ENCODE measurements at places on chromosomes 7 and 10.
A peak's percentile ranks its signal among the peaks of the same experiment; 100 is the strongest.

- DNase-seq = no peak
Measured at GRCh38 chr10:88728107-88728763, 22.2 kb downstream of the LIPK start.

GRCh38 chr7:78429878-78430277 is 631.3 kb downstream of the PHTF2 start:
- DNase-seq = no peak

- no peak for DNase-seq
Measured at GRCh38 chr10:118308664-118309063, 33.5 kb downstream of the FAM204A start.

GRCh38 chr10:96648297-96648696 is 61.5 kb upstream of the TM9SF3 start:
- no peak for DNase-seq

DNA sequence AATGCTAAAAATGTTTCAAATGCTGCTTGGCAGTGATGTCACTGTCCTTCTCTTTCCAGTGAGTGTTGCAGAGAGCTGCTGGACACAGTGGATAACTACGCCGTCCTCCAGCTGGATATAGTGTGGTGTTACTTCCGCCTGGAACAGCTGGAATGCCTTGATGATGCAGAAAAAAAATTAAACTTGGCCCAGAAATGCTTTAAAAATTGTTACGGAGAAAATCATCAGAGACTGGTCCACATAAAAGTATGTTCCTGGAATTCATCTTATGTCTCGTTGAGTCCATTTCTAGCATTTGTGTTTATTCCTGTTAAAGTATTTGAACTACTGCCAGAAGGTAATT is 25.2 kb downstream of the NUB1 start:
- peak; percentile 18 for DNase-seq

- no peak for DNase-seq
Measured at GRCh38 chr7:69426705-69427104, 171.6 kb upstream of the AUTS2 start.

- no peak for DNase-seq
Measured at GRCh38 chr7:125119559-125120115, 190.0 kb upstream of the POT1 start.

- peak; percentile 85 for DNase-seq
Measured at GRCh38 chr7:73717991-73718405, 1.5 kb downstream of the STX1A start.

- DNase-seq = no peak
Measured at GRCh38 chr10:29392376-29393021, 103.6 kb downstream of the LYZL1 start.

GRCh38 chr7:140053812-140054539 is 8.8 kb downstream of the PARP12 start:
- no peak for DNase-seq

DNA sequence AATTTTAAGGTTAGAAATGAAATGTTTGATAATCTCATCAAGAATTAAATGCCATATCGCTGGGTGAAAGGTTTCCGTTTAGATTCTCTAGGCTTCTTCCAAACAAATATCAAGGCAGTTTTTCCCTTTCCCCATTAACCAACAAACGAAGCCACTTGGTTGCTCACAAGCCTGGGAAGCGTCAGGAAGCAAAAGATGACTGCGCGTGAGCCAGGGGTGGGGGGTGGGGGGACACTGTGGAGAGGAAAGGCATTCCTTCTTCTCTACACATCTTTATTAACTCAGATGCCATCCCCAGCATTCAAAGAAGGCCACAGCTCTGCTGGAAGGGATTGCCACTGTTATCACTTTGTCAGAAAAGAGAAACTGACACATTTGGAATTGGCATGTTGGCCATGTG is 207.1 kb downstream of the TRIL start:
- DNase-seq = no peak

- DNase-seq = no peak
Measured at GRCh38 chr10:81570349-81570748, 304.6 kb upstream of the NRG3 start.

- DNase-seq = peak; percentile 15
Measured at GRCh38 chr7:157139111-157139809, 534 bp downstream of the UBE3C start.

DNA sequence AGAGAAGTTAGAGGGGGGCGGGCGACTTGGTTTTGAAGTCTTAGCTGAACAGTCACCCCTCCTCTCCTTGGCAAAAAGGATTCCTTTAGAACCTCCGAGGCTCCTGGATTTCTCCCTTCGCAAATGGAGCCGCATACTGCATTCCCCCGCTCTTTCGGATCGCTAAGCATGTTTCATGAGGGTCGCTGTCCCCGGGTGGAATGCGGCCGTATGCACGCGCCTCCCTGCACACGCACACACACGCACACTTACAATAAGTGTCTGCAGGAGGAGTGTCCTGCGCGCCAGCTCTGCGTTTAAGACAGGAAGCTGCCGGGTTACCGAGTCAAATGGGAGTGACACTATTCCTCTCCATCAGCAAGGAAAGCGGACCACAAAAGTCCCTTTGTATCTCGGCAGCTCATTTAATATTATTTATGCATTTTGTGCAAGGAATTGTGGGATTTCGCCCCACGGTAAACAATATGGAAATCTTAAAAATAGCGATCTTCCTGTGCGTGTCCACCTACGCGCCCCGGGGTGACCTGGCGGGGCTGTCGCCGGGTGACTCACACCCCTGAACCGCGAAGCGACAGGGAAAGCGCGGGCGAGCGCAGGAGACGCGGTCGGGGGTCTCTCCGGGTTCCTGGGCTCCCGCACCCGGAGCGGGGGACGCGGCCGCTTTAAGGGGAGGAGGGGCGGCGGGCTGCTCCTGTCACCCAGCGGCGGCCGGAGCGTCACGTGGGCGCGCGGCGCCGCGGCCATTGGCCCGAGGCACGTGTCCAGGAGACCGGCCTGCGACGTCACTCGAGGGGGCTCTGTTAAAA is 988 bp upstream of the EN2 start:
- peak; percentile 13 for DNase-seq

- peak; percentile 48 for DNase-seq
Measured at GRCh38 chr10:25226775-25227682, 52.2 kb downstream of the GPR158 start.

DNA sequence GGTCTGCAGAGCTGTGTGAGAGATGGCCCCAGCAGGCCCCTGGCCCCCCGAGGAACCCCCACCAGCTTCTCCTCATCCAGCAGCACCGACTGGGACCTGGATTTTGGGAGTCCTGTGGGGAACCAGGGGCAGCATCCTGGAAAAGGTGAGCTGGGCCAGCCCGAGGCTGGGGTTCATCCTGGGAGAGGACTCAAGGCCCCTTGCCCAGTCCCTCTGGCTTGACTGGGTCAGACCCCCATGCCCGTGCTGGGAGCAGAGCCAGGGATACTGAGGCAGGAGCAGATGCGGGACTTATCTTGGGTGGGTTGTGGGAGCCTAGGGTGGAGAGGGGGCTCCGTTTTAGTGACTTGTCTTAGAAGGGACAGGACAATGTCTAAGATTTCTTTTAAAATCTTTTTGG is 47.5 kb downstream of the ZNF467 start:
- DNase-seq = no peak

DNA sequence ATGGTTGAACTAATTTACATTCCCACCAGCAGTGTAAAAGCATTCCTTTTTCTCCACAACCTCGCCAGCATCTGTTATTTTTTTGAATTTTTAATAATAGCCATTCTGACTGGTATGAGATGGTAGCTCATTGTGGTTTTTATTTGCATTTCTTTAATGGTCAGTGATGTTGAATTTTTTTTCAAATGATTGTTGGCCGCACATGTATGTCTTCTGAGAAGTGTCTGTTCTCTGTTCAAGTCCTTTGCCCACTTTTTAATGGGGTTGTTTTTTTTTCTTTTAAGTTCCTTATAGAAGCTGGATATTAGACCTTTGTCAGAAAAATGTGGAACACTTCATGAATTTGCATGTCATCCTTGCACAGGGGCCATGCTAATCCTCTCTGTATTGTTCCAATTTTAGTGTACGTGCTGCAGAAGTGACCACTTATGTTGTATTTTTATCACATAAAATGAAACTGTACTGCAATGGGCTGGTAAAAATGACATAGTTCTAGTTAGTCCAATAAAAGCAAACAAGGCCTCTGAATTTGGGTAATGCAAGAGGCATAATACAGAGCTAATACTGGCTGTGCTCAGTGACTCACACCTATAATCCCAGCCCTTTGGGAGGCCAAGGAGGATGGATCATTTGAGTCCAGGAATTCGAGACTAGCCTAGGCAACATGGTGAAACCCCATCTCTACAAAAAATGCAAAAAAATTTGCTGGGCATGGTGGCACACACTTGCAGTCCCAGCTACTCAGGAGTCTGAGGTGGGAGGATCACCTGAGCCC is 70.3 kb downstream of the ABI1 start:
- peak; percentile 37 for DNase-seq

GRCh38 chr10:72367301-72367960 is 12.7 kb upstream of the DNAJB12 start:
- no peak for DNase-seq

DNA sequence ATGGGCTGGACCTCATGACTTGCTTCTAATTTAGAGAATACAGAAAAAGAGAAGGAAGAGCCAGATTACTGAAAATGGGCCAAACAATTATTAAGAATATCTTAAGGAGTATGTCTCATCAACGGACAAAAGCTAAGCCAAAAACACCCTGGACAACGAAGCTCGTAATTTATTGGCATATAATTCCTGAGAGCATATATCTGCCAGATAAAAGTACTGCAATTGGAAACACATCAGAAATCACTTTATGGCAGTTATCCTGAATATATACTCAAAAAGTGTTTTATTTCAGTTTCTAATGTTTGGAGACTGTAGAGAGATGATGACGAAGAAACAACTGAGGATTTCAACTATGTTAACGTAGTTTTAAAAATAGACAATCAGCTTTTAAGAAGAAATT is 211.8 kb downstream of the CSTF2T start:
- DNase-seq = no peak

DNA sequence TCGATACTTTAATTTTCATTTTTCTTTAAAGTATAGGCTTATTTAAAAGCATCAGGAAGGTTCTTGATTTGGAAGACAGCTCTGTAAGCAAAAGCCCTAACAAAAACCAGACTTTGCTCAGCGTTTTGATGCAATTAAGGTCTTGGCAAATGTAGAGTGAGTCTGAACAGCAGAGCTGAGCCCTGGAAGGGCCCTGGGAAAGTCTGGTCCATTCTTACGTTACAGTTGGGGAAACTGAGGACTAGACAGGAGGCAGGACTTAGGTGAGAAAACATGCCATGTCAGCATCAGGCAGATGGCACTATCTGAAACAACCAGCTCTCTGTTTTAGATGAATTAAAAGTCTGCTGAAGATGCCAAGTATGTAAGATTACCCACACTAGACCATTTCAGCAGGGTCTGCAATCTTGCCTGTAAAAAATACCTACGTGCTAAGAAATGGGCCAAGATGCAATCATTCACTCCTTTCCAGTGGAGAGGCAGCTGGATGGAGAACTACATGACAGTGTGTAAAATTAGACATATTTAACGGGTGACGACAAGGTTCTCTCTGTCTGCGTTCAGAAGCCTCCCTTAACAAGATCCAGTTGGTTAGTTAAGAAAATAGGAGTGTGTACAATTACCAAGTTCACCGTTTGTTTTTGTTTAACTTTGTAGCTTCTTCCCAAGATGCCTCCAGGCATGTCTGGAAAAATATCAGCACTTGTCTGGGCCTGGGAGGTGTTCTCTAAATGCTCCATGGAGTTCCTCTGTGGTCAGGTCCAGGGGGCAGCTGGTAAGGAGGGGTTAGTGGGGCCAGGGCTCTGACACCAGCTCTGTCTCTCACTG is 502.3 kb upstream of the ZMIZ1 start:
- no peak for DNase-seq

DNA sequence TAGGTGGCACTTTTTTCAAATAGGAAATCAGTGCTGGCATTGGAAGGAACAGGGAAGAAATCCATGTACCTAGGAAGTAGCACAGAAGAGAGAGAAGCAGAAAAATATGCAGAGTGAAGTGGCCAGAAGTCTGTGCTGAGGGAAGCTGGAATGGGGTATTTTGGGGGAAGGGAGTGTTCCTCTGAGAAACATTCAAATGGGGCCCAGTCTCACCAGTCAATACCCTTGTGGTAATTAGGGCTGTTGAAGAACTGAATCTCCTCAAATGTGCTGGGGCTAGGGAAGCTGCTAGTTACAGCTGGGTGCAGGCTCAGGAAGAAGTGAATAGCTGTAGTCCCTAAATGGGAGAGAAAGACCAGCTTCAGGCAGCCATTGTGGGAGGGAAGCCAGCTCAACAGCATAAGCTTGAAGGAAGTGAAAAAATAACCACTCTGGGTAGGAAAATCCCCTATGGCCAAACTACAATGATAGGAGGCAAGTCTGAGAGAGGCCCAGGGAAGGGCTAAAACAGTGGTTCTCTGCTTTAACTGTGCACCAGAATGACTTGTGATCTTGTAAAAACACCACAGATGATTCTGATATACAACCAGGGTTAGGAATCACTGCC is 7.6 kb downstream of the NDST2 start:
- no peak for DNase-seq

DNA sequence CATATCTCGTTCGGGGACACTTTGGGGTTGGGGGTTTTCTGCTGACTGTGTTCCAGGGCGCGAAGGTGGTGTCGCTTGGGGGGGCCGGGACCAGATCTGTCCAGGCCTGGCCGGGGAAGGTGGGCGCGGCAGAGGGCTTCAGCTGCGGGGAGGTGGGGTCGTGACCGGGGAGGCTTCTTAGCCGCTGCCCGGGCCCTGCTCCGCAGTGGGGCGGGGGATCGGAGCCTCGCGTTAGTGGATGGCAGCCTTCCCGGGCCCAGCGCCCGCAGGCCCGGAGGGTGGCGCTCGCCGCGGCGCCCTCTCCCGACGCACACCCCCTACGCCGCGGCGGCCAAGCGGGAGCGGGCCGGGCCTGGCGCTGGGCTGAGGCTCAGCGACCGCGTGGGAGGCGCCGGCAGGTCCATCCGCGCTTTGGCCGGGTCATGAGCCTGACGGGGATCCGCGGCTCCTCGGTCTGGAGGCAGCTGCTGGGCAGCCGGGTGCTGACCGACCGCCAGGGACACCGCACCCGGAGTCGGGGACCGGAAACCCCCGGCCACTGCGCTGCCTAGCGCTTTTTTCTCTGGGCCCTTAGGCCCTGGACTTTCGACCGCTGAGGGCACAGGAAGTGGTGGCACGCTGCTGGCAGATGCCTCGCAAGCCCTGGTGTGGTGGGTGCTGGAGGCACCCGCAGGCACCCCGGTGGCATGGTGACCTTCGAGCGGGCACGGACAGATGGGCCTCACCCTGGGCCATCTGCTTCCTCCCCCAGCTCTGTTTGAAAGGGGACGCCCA is 1.2 kb downstream of the AGAP3 start:
- DNase-seq = no peak

- no peak for DNase-seq
Measured at GRCh38 chr10:28632584-28632945, 44.8 kb upstream of the BAMBI start.
